OCI-LY7 (cell line): ENCODE measurements at places on chromosomes 7 and 10. TPM values are rescaled to one million over a fixed set of nuclear protein-coding genes. Genes with fewer than 3 reads are reported as not detected.

FAM237B gene
- not detected in 2 replicates for total RNA-seq

- DNase-seq: no peak
These were observed 16.8 kb downstream of the LRRC72 start for GRCh38 chr7:16543456-16543855.

PLXNA4 gene
- total RNA-seq: not detected in 2 replicates

DNA sequence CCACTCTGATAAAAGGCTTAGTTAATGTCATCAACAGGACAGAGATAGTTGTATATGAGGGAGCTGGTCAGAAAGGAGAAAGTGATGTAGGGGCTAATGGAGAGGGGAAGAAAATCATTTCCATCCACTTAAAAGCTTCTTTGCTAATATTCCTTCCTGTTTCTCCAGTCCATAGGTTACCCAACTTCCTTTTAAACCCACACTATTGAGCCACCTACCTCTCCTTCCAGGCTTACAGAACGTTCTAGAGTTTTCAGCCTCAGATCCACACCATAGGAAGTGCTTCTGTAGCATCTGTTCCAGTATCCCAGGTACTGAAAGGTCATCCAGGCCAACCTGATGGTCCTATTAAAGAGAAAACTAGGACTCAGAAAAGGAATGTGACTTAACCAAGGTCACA lies 28.2 kb downstream of the STRIP2 start:
- DNase-seq: no peak

DNA sequence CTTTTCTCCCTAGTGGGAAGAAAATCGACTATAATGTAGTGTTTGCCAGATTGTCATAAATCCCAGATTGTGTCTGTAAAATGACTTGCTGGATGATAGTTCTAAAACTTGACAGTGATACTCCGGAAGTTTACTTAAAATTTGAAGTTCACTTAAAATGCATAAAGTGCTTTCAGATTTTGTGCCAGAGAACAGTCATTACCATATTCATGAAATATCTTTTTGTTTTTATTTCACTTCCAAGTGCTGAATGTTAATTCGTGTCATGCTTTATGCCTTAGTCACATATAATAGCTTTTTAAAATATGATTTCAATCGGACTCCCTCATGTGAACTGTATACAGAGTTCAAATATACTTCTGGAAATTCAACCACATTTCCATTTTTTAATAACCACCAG lies 30.4 kb downstream of the PRPF18 start:
- DNase-seq: no peak

DNA sequence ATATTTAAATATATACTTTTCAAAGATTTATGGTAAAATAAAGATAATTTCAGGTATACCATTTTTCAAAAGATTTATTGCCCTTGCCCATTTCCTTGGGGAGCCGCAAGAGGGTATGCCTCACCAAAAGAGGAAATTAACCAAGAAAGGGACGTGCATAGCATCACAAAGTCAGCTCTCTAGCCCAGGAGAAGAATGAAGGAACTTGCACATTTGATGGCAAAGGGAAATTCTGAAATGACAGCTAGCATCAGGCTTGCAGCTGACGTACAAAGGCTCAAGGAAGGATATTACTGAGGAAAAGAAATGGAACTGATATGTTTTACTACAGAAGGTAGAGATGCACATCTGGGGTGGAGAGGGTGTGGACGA lies 93.6 kb upstream of the RSU1 start:
- no peak for DNase-seq

- DNase-seq: no peak
These were observed 68.6 kb downstream of the BUB3 start for GRCh38 chr10:123222832-123223231.

DNA sequence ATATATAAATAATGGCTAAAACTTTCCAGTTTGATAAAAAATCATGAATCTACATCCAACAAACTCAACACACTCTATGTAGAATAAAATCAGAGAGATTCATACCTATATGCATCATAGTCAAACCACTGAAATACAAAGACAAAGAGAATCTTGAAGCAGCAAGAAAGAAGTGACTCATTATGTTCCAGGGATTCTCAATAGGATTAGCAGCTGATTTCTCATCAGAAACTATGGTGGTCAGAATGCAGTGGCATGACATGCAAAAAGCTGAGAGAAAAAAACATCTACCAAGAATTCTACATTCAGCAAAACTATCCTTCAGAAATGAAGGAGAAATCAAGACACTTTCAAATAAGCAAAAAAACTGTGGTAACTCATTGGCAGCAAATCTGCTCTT lies 187.4 kb downstream of the RNLS start:
- peak; percentile 61 for DNase-seq

TMEM229A gene
- not detected in 2 replicates for total RNA-seq

- DNase-seq: no peak
These were observed 148.4 kb upstream of the AHR start for GRCh38 chr7:17150018-17150417.

DNA sequence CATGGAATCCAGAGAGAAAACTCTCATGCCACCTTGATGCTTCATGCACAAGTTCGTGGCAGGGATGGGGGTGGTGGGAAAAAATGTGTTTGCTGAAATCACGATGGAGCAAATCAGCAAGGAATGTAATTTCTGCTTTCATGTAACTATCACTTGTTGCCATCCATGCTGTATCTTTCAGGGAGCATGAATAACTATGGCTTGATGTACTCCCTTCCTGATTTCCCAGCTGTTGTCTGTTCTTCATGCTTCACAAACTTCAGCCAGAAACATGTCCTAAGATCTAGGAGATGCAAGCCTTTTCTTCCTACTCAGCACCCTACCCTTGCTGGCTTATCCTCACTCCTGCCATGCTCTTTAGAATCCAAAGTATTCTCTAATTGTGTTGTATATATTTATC lies 64.0 kb downstream of the LRRC4 start:
- no peak for DNase-seq

- DNase-seq: no peak
These were observed 40.7 kb downstream of the ARL4A start for GRCh38 chr7:12728192-12728538.

DNA sequence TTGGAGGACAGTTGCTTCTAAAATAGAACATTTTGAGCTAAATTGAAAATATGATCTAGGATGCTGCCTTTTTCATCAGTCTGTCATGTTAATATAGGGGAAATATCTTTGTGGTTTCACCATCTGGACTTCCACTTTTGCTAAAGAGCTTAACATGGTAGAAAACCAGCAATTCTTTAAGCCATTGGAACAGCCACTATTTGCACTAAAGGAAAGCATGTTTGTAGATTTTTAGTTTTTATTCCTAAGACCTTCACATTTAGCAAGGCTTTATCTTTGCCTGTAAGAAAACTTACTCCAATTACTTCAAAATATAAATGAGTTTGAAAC lies 291.0 kb downstream of the RNLS start:
- DNase-seq: peak; percentile 52

DNA sequence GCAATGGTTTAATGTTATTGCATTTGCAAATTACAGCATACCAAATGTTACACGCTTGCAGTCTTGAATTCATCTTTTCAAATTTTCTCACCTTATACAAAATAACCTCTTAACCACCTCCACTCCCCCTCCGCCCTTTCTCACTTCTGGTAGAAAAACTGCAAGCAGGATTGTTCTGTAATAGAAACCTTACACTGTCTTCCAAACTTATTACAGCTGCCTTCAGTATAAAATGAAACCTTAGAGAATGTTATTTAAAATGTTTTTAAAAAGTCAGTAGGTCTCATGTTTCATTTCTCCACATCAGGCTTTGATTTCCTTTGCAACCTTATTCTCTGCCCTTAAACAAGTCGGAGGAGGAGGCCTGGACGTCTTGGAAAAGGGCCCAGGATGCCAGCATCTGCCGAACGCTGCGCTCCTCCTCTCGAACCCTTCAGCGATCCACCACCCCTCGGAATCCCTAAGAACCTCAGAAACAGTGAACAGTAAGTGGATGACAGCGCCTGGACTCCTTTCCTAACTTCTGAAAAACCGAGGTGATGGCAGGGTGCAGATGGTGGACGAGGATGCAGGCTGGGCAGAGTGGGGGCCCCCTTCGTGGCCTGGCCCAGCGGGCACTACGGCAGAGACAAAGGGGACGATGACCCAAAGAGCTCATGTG lies 74.0 kb downstream of the FGFR2 start:
- DNase-seq: no peak

DNA sequence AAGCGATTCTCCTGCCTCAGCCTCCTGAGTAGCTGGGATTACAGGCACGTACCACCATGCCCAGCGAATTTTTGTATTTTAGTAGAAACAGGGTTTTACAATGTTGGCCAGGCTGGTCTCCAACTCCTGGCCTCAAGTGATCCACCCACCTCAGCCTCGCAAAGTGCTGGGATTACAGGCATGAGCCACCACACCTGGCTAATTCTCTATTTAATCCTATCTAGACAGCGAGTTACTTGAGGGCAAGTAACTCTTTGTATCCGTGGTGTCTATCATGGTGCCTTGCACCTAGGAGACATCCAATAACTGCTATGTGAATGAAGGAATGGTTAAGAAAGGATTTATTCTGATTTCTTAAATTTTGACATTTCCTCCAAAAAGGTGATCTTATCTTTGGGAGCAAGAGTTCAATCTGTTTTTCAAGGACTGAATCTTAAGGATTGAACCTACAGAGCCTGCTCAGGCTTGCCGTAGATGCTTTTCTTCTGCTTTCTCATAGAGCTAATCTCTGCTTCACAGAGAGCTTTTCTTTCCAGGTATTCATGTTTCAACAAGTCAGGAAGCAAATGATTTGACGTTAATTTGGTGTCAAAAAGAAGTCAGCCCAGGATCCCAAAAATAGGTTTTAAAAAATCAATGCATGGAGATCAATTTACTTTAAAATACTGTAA lies 101.6 kb downstream of the CUL2 start:
- DNase-seq: no peak

GRCh38 chr10:111004016-111004415 lies 72.8 kb upstream of the ADRA2A start:
- no peak for DNase-seq

DPYSL4 gene
- total RNA-seq: not detected in 2 replicates

- no peak for DNase-seq
These were observed 256.0 kb downstream of the SKAP2 start for GRCh38 chr7:26608402-26608801.

NEUROG3 gene
- total RNA-seq: not detected in 2 replicates

- DNase-seq: no peak
These were observed 7.5 kb downstream of the SNX13 start for GRCh38 chr7:17932770-17933169.

PSD gene
- 10.2 and 10.9 TPM in 2 replicates for total RNA-seq

DNA sequence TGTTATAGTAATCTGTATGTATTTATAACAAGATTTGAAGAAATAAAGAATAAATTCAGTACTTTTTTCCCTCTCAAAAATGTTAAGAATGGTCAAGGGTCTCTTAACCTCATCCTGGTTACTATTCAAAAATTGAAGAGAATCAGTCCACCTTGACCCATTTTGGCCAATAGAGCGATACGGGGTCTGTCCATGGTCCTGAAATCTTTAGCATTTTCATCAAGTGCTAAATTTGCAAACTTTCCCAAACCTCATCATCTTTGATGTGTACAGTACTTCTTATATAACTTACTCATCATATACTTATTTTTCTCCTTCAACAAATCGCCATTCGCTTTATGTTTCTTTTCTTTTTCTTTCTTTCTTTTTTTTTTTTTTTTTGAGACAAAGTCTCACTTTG lies 23.6 kb downstream of the TMEM178B start:
- DNase-seq: peak; percentile 13

DNA sequence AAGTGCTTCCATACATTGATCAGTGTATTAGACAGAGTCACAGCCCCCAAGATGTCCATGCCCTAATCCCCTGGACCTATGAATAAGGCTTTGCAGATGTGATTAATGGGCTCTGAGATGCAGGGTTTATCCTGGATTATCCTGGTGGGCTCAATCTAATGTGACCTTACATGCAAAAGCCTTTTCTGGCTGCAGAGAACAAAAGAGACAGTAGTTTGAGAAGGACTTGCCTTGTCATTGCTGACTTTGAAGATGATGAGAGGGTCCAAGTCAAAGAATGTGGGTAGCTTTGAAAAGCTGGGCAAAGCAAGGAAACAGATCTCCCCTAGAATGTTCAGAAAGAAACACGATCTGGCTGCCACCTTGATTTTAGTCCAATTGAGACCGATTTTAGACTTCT lies 238.7 kb downstream of the CCSER2 start:
- DNase-seq: no peak

- no peak for DNase-seq
These were observed 178.8 kb downstream of the REEP3 start for GRCh38 chr10:63699785-63700613.

SYNPO2L gene
- not detected in 2 replicates for total RNA-seq
